Breast epithelium (tissue), 4 donors: ENCODE measurements at places on chromosomes 12 and 14.

- H3K27ac ChIP-seq = no peak overlapping the region
- DNase-seq = no peak
- H3K4me3 ChIP-seq = no peak overlapping the region
- H3K27me3 ChIP-seq = no peaks in the 10 kb centered on the region
- no peaks in the 10 kb centered on the region for H3K36me3 ChIP-seq
- H3K4me1 ChIP-seq = no peaks in the 10 kb centered on the region
Observed at GRCh38 chr14:91649930-91650329, 82.0 kb downstream of the CATSPERB start.

DNA sequence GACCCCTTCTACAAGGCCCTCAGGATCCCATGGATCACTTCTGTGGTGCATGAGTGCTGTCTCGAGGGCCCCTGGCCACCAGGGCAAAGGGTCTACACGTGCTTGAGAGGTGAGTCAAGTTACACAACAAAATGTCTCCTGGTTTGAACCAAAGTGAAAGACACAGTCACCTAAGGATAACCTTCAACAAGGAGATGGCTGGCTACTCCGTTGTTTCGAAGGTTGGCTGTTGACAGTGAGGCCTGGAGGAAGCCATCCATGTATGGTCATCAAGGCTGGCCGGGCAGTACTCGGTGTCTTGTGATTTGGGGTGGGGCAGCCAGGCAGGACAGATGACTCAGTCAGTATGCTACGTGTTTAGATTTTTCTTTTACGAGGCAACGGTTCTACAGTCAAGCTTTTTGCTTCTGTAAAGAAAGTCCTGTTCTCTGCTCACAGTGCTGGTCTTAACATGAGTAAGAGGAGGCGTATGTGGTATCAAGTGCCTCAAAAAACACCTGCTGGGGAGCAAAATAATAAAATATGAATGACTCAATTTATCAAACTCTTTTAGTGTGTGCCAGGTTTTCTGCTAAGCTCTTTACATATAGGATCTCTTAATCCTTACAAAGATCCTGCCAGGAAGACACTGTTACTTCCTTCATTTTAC is 18.0 kb upstream of the NT5DC3 start:
- no peaks in the 10 kb centered on the region for H3K36me3 ChIP-seq
- H3K27me3 ChIP-seq = no peaks in the 10 kb centered on the region
- H3K4me3 ChIP-seq = no peak overlapping the region
- peak overlapping the region; percentile 29 for H3K27ac ChIP-seq
- no peaks in the 10 kb centered on the region for H3K4me1 ChIP-seq
- DNase-seq = no peak

GRCh38 chr14:66038212-66038611 is 448.0 kb upstream of the CCDC196 start:
- H3K27ac ChIP-seq = peak overlapping the region; percentile 34
- no peaks in the 10 kb centered on the region for H3K4me1 ChIP-seq
- no peaks in the 10 kb centered on the region for H3K27me3 ChIP-seq
- DNase-seq = no peak
- H3K36me3 ChIP-seq = no peaks in the 10 kb centered on the region

DNA sequence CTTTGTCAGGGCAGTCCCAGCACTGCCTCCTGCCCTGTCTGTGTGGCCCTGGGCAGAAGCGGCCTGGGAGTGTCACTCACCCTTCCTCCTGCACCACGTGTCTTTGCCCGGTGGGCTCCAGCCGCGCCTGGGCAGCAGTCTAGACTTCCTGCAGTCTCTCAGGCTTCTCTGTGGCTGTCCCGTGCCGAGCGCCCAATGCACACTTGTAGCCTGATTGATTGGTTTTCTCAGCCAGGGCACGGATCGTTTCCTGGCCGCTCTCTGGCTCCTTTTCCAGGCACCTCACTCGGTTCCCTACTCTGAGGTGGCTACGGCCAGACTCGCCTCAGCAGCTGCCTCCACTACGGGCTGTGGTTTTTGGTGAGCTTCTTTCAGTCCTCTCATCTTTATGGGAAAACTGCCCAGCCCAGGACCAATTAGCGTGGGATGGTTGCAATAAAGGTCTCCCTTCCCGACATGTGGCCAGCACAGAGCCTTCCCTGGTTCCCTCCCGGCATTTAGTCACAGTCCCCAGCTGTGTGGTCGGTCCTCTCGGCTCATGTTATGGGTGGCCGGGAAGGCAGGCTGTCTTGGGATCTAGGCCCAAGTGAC is 133.1 kb downstream of the CACNA1C start:
- DNase-seq = no peak
- H3K36me3 ChIP-seq = no peaks in the 10 kb centered on the region
- H3K4me3 ChIP-seq = no peak overlapping the region

DNA sequence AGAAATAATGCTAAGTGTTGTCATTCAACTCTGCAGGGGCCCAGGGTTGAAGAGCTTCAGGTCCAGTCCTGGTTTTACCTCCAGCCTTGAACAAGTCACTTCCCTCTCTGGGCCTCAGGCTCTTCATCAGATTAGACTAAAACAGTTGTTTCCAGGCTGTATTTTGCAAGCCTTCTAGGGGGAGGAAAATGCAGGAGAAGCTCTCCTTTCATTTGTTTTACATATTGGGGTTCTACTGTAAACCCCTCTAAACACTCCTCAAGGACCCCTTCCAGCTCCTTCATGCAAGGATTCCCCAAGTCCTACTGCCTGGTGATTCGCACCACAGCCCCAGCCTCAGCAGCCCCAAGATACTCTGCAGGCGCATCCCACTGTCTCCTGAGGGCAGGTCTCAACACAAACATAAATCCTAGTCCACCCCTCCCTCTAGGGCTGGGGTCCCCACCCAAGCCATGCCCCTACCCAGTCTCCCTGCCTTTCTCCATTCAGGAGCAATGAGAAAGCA is 2.7 kb downstream of the SDR9C7 start:
- no peaks in the 10 kb centered on the region for H3K27me3 ChIP-seq
- no peak for DNase-seq

GRCh38 chr12:67382241-67382871 is 113.2 kb downstream of the CAND1 start:
- H3K36me3 ChIP-seq = no peaks in the 10 kb centered on the region
- no peak for DNase-seq
- no peaks in the 10 kb centered on the region for H3K27me3 ChIP-seq
- H3K27ac ChIP-seq = peak overlapping the region; percentile 26
- no peak overlapping the region for H3K4me3 ChIP-seq
- no peaks in the 10 kb centered on the region for H3K4me1 ChIP-seq

DNA sequence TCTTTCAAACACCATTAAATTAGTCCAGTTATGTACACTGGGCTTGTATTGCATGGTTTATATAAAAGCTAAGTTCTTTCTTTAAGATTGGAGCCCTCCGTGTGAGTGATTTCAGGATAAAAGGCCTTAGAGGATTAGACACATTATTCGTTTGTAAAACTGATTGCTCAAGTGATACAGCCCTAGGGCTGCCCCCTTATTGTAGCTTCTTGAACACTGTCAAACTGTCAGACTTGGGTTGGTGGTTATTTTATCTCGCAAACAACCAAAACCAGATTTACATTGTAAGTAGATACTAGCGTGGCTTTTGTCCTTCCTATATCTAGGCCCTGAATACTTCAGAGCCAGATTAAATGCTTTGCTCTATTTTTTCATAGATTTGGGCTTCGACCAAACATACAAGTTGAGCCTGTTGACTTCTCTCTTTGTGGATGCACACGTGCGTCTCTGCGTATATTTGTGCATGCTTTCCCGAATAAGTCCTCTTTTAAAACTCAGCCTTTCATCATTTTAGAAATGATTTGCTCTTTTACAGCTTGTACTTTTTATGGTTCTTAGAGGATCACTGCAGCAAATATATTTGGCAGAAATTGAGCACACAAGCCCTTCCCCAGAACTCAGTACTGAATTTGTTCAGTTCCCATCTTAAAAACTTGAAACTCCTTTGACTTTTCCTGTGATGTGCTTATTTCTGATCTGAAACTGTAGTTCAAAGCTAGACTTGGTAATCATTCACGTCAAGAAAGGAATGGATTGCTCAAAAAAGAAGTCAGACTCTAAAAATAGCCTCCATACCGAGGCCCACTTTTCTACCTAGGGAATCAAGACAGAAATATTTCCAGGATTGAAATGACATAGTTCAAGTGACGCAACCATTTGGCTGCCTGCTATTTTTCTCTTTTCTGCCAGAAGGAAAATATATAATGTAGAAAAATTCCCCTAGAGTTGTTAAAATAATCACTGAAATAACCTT is 129.5 kb downstream of the ETV6 start:
- no peak overlapping the region for H3K4me3 ChIP-seq
- H3K27ac ChIP-seq = peak overlapping the region; percentile 8
- H3K36me3 ChIP-seq = no peaks in the 10 kb centered on the region
- H3K27me3 ChIP-seq = no peaks in the 10 kb centered on the region
- peaks cover 17% of the 10 kb centered on the region for H3K4me1 ChIP-seq
- no peak for DNase-seq

- no peak overlapping the region for H3K4me3 ChIP-seq
- H3K4me1 ChIP-seq = no peaks in the 10 kb centered on the region
- H3K27me3 ChIP-seq = no peaks in the 10 kb centered on the region
- peak; percentile 78 for DNase-seq
- H3K36me3 ChIP-seq = no peaks in the 10 kb centered on the region
Observed at GRCh38 chr12:130747867-130748740, 32.0 kb upstream of the RIMBP2 start.

DNA sequence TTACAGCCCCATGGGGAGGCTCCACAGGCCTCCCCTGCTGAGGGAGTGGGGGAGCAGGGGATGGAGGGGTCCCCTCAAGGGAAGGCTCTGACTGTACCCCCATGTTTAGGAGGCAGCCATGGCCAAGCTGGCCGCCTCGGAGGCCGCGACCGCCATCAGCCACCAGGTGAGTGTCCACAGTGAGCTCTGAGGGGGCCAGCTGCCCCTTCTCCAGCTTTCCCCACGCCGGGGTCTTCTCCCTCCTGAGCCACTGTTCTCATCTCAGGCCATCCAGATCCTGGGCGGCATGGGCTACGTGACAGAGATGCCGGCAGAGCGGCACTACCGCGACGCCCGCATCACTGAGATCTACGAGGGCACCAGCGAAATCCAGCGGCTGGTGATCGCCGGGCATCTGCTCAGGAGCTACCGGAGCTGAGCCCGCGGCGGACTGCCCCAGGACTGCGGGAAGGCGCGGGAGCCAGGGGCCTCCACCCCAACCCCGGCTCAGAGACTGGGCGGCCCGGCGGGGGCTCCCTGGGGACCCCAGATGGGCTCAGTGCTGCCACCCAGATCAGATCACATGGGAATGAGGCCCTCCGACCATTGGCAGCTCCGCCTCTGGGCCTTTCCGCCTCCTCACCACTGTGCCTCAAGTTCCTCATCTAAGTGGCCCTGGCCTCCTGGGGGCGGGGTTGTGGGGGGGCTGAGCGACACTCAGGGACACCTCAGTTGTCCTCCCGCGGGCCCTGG is 13.6 kb downstream of the ACADS start:
- no peak overlapping the region for H3K27ac ChIP-seq
- H3K27me3 ChIP-seq = no peaks in the 10 kb centered on the region
- no peak overlapping the region for H3K4me3 ChIP-seq
- peaks cover 6% of the 10 kb centered on the region for H3K36me3 ChIP-seq

DNA sequence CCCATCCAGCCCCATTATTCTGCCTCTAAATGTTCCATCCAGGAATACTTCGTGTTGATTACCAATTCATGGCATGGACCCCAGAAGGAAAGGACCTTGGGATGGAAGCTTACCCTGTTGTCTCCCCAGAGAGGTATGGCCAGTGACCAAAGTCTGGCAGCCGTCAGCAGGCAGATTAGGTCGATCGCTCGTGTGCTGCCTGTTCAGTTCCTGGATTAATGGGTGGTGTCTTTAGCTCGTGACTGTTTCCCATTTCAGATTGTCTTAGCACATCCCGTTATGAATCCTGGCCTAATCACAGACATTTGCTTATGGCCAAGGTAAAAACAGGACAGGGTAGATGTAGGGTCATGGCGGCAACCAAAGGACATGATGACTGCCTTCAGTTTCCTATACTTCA is 122.9 kb upstream of the NTF3 start:
- no peak for DNase-seq
- H3K36me3 ChIP-seq = no peaks in the 10 kb centered on the region
- H3K27ac ChIP-seq = no peak overlapping the region
- H3K4me3 ChIP-seq = no peak overlapping the region
- peaks cover 15% of the 10 kb centered on the region for H3K27me3 ChIP-seq
- no peaks in the 10 kb centered on the region for H3K4me1 ChIP-seq

- H3K27me3 ChIP-seq = no peaks in the 10 kb centered on the region
- no peak overlapping the region for H3K27ac ChIP-seq
- peaks cover under 1% of the 10 kb centered on the region for H3K4me1 ChIP-seq
- H3K36me3 ChIP-seq = no peaks in the 10 kb centered on the region
- DNase-seq = no peak
Observed at GRCh38 chr12:62730649-62731048, 204.3 kb downstream of the PPM1H start.

- no peaks in the 10 kb centered on the region for H3K27me3 ChIP-seq
- no peaks in the 10 kb centered on the region for H3K4me1 ChIP-seq
- DNase-seq = no peak
- peak overlapping the region; percentile 19 for H3K4me3 ChIP-seq
- no peak overlapping the region for H3K27ac ChIP-seq
- H3K36me3 ChIP-seq = no peaks in the 10 kb centered on the region
Observed at GRCh38 chr12:54159140-54159539, 29.6 kb downstream of the SMUG1 start.

DNA sequence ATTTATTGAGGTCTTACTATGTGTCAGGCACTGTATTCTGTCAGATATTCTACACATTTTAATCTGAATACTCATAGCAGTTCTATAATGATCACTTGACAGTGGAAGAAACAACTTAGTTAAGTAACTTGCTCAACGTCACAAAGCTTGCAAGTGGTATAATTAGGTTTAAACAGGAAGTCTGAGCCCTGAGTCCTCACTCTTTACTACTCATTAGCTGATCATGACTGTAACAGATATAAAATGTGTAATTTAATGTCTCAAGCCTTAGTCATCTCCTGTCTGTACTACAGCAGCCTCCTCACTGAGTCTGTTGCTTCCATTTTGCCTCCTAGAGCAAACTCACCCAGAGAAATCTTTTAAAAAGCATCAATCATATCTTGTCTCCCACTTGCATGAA is 38.9 kb downstream of the PPP4R4 start:
- H3K27me3 ChIP-seq = no peaks in the 10 kb centered on the region
- no peak for DNase-seq

DNA sequence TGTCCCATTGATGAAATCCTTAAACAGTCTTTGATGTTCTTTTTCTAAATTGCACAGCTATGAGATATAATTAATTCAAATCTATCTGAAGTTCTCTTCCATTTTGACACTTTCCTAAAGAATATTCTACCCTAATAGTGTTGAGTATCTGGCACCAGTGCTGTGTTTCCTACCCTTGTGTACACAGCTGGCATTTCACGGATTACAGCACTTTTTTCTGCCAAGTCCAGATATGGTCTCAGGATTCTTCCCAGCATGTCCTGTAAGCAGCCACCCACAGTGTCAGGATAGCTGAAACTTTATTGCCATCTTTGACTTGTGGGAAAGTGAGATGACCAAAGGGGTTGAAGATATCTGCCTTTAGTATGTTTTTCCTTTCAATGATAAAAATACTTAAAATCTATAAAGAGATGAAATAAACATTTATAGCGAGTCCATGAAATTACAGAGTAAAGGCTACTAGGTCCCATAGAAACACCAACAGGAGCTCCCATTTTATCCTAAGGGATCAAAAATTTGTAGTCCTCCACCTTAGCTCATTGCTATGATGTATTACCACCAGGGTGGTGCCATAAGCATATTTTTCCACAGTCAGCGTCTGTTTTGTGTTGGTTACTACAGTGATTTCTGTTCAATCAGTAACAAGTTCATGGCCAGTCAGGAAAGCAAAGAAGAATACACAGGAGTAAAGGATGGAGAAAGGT is 96.7 kb downstream of the TRHDE start:
- H3K36me3 ChIP-seq = no peaks in the 10 kb centered on the region
- no peak overlapping the region for H3K4me3 ChIP-seq
- H3K4me1 ChIP-seq = no peaks in the 10 kb centered on the region
- no peaks in the 10 kb centered on the region for H3K27me3 ChIP-seq
